ENCODE measurements at places on chromosomes 12 and 14.

DNA sequence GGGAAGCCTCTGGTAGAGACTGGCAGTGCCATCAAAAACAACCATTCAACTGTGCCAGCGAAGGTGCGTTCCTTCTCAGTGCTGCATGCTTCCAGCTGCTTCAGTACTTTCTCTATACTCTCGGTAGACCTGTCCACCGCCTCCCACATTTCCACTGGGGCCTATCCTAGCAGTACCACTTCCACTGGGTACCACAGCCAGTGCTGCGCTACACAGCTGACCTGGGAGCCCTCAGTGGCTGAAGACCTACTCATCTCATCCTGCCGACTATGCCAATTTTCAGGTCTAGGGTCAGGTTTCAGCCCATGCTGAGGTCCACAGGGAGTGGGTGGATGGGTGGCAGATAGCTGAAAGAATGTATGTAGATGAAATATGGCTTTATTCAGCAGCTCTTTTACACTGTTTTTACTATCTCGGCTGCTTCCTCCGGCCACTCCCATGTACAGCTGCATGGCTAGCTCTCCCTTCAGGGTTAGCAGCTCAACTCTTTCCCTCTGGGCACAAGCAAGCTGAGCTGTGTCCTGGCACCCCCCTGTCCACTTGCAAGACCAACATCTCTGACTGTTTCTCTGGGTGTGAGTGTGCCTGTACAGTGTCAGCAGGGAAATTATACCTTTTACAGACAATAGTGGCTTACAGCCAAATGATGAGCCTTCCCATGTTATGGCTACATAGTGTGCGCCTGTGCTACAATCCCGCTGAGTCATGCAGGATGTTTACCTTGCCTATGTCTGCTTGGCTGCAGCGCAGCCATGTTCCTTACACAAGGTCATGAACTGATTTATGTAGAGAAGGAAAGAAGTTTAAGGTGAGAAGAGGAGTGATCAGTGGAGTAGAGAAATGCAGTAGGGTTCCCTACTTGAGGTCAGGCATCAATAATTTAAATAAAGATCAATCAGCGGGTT is 125.7 kb upstream of the DDHD1 start:
- DNase-seq: no peak

DNA sequence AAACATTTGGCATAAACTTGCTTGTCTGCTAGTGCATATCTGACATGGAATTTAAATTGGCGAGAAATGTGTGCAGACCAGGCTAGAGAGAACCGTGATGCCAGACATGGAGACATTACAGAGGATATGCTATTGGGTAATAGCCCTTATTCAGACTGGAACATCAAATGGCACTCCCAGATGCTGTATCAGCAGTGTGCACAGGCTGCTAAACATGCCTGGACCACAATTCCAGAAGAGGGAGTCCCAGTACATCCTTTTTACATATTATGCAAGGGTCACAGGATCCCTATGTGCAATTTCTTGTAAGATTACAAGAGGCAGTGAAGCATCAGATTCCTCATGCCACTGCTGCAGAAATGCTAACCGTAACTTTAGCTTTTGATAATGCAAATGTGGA is 354.5 kb upstream of the FOXG1 start:
- no peak for DNase-seq

GRCh38 chr12:86435053-86435452 is 178.9 kb upstream of the MGAT4C start:
- DNase-seq: peak; percentile 1

DNA sequence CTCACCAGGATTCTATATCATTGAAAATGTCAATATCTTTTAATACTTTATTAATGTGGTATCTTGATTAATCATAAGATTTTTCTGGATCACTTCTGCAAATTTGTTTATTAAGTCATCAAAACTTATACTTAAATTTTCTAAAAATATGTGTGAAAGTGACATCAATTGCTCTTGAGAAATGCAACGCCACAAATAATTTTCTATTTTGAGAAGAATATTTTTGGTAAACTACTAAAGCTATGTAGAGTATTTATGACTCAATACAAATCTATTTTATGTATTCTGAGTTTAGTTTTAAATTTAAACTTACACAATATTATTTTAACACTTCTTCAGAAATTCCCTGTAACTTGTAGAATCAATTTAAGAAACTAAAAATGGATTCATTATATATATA is 263.3 kb downstream of the RASSF9 start:
- no peak for DNase-seq

- DNase-seq: no peak
Observed at GRCh38 chr14:51430079-51430478, 190.0 kb downstream of the TMX1 start.

DNA sequence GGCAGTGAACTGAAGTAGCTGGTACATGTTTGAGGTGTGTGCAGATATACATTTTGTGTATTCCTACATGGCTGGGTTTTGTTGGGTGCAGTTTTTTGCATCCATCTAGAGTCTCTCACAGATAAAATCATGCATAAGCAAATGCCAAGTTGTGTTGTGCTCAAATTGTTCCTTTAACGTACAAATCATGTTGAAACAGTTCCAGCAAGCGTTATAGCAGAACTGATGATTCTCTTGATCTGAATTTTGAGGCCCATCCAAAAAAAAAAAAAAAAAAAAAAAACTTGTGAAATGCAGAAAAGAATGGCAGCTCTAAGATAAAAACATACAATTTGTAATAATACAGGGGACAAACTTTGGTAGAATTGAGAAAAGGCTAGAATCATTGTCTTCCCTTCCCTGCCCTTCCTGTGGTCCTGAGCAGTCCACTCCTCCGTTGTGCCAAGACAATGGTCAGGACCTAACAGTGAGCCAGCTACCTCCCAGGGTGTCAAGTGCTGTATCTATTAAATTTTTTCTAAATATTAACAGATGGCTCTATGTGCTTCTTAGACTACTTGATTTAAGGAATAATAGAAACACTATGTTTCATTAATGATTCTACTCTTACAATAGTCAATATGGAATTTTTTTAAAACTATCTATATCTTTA is 122.1 kb downstream of the PLEKHA5 start:
- DNase-seq: no peak

- DNase-seq: no peak
Observed at GRCh38 chr14:104545942-104546501, 33.5 kb upstream of the C14orf180 start.

DNA sequence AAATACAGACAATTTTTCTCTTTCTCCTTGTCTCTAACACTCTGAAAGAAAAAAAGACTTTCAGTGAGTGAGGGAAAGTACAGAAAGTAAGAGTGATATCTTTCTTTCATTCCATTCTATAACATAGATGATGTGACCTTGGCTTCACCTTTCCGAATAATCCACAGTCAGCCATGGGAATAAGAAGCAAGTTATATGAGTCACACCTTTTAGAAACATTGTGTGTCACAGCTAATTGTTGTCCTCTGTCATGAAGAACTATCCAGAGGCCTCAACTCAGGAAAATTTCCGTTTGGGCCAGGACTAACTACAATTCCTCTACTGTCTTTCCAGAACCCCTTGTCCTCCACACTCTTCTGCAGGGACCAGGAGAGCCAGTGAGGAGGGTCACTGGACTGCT is 209.7 kb upstream of the FAR2 start:
- DNase-seq: no peak

GRCh38 chr12:18799561-18799960 is 61.6 kb downstream of the CAPZA3 start:
- no peak for DNase-seq

DNA sequence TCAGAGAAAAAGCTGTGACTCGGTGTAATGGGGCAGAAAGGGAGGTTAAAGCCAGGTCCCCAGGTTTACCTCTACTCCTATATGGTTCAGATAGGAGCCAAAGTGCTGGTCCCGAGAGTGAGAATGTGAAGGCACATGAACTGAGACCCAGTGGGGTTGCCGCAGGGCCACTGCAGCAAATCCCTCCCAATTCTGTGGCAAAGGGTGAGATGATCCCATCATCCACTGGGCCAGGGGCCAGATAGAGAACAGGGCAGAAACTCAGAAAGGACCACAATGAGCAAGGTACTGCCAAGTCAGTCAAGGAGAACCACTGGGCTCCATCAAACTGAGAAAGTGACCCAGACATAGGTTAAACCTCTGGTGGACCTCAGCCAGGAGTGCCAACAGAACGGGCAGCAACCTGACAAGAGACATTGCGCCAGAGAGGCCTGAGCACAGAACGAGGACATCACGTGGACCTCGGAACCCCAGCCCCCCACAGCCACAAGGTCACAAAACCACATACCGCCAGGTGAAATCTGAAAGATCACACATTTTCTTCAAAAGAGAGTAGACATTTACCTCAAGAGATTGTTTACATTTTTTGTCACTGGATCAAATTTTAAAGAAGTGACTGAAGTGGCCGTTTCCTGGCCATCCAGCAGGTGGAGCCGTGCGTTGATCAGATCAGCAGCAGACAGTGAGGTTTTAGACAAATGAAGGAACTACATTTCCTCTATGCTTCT is 20.5 kb upstream of the ITPR2 start:
- no peak for DNase-seq

DNA sequence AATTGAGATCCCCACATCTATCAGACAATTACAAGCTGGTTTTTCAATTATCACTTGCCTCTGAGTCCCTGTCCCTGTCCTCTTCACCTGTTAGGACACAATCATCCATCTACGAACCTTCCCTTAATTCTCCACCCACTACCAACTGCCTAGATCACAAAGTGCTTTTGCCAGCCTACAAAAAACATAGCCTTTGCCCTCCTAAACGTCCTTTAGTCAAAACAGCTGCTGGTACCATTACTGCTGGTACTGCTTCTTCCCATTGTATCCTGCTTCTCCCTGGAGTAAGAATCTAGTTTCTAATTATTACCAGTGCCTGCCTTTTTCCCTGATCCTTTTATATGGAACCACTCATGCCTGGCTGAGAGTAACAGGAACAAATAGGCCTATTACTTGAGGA is 82.1 kb downstream of the CPNE8 start:
- DNase-seq: no peak

GRCh38 chr14:35875296-35875695 is 49.2 kb downstream of the BRMS1L start:
- no peak for DNase-seq

- no peak for DNase-seq
Observed at GRCh38 chr12:6779708-6780432, 7.5 kb downstream of the LAG3 start.

DNA sequence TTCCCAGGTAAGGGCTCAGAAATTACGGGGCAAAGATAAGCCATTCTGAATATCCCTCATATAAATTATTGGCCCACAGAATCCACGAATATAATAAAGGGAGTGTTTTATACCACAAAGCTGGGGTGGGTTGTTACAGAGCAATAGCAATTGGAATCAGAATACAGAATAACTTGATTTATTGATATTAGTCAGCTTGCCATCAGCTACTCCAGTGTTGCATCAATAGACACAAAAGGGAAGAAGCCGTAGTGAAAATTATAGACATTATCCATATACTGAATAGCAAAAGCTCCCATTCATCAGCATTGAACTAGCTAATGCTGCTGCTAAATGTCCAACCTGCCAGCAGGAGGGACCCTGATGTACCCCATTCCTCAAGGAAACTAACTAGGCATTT is 18.3 kb downstream of the MDGA2 start:
- DNase-seq: no peak

DNA sequence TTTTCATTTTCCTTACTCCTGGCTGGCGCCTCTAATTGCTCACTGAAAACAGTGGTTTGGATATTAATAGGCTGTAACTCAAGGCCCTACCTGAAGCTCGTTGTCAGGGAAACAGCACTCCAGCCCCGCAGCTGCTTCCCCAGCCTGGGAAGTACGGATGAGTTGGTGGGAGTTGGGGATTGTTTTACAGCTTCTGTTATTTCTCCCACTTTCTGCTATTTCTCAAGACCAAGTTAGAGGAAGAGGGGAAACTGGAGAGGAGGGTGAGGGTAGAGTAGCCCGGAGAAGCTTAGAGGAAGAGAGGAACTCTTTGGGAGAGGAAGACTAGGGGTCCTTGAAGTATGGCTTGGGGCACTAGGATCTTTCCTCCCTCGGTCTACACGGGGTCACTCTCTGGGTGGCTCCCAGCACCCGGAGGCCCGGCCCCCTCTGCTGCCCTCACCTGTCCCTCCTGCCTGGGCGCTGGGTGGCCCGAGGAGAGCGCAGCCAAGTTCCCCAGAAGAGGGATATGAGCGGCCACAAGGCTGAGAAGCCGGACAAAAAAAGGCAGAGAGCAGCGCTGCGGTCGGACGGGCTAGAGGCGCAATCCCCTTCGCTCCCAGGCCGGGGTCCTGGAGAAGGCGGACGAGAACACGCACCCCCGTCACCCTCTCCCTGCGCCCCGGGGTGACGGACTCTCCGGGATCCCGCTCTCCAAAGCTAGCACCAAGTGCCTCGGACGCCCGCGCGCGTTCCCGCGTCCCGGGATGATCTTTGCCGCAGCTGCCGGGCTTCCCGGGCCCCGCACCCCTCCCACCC is 671 bp downstream of the SPTB start:
- no peak for DNase-seq

DNA sequence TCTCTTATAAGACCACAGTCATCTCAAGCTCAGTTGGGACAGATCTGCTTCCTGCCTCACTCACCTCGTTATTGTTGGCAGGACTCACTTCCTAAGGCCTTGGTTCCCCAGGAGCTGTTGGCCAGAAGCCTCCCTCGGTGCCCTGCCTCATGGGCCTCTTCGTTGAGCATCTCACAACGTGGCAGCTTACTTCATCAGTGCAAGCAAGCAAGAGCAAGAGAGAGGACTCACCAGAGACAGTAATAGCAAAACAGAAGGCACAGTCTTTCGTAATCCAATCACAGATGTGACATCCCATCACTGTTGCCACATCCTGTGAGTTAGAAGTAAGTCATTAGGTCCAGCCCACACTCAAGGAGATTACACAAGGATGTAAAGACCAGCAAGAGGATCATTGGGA is 5.1 kb upstream of the NUMB start:
- no peak for DNase-seq

- no peak for DNase-seq
Observed at GRCh38 chr14:97931273-97931672, 1134.1 kb downstream of the VRK1 start.

DNA sequence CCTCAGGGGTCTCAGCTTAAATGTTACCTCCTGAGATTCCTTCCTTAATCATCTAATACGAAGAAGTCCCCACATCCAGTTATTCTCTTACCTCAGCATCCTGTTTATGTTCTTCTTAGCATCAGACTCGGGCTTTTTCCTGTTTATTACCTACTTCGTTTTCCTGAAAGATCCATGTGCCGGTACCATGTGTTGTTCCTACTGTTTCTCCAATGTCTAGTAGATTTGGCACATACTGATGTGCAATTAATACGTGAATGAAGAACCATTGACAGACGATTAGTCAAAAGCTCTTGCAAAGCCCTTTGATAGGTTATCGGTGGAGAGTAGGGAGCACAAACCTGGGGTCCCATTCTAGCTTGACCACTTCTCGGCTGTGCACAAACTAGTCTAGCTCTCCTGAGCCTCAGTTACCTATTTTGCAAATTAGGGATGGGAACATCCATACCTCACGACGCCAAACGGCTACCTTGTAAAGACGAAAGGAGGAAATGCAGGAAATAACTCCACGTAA is 735 bp upstream of the MAPKAPK5 start:
- DNase-seq: no peak
